Thoracic aorta endothelial cell (primary cell): ENCODE measurements at places on chromosomes 2 and 18. TPM values are rescaled to one million over a fixed set of nuclear protein-coding genes. Genes with fewer than 3 reads are reported as not detected.

Gene CKAP2L
- 21.8 and 25.3 TPM in 2 replicates for total RNA-seq

Gene SNRNP27
- total RNA-seq: 53.8 and 73.1 TPM in 2 replicates

Gene ATP8B1
- 85.6 and 95.1 TPM in 2 replicates for total RNA-seq

Gene DCC
- total RNA-seq: not detected in 2 replicates

Gene TRIB2
- 15.4 and 20.3 TPM in 2 replicates for total RNA-seq

Gene NAT8
- total RNA-seq: not detected in 2 replicates

Gene SPR
- 35.9 and 40.7 TPM in 2 replicates for total RNA-seq
